ENCODE measurements at places on chromosomes 5 and 9. TPM values are rescaled to one million over a fixed set of nuclear protein-coding genes. Genes with fewer than 3 reads are reported as not detected.

CCDC127 gene
- 9.4 TPM for total RNA-seq

DNA sequence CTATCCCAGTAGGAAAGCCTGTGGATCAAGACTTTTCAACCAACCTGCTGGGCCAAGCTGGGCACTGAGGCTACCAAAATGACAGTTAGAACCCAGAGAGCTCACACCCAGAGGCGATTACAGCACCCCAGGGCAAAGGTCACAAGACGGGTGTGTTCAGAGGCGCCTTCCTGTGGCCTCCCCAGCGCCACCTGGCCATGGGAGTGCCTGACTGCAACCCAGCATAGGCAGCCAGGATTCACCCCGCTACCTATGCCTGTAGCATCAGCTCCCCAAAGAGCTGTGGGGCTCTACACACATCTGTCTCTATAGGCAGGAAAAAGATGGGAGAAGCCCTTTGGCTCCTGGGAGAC, 33.5 kb downstream of the PDGFRB start:
- H3K4me1 ChIP-seq, result no peaks in the 10 kb centered on the region
- no peak overlapping the region for H3K27ac ChIP-seq
- H3K4me3 ChIP-seq, result no peak overlapping the region
- no peaks in the 10 kb centered on the region for H3K27me3 ChIP-seq
- peak; percentile 62 for DNase-seq

INSYN2B gene
- not detected for total RNA-seq

DNA sequence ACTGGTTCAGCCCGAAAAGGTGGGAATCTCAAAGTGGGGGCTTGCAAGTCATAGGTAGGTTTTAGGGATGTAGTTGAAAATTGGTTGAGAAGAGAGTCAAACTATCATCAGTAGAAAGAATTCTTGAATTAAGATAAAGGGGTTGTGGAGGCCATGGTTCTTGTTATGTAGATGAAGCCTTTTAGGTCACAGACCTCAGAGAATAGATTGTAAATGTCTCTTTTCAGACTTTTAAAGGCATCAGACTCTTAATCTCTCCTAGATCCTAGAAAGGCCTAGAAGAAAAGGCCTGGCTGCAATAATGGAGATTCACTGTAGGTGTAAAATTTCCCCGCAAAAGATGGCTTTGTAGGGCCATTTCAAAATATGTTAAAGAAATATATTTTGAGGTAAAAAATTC, 96.4 kb downstream of the PSAT1 start:
- peaks cover 23% of the 10 kb centered on the region for H3K4me1 ChIP-seq
- H3K36me3 ChIP-seq, result peaks cover 29% of the 10 kb centered on the region
- H3K27me3 ChIP-seq, result no peaks in the 10 kb centered on the region
- H3K4me3 ChIP-seq, result peak overlapping the region; percentile 5

DNA sequence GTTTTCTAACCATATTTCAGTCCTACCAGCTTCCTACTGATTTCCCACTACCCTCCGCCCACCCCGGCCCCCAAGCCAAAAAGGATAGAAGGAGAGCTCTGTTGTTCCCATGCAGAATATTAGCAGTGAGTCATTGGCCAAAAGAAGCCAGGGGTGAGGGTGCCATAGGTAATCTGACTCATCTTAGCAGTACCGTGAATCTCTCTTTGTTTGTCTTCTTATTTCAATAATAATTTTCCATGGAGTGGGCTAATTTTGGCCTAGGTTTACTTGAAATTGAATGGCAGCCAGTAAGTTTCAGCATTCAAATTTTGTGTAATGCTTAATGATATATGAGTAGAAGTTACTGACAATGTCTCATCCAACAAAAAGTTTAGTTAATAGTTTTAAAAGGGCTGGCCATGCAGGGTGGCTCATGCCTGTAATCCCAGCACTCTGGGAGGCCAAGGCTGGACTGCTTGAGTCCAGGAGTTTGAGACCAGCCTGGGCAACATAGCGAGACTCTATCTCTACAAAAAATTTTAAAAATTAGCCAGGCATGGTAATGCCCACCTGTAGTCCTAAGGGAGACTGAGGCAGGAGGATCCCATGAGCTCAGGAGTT, 74.2 kb downstream of the C9orf152 start:
- no peaks in the 10 kb centered on the region for H3K27me3 ChIP-seq
- no peak overlapping the region for H3K4me3 ChIP-seq
- H3K36me3 ChIP-seq, result peaks cover 24% of the 10 kb centered on the region
- H3K27ac ChIP-seq, result no peak overlapping the region
- H3K4me1 ChIP-seq, result peaks cover 24% of the 10 kb centered on the region
- no peak for DNase-seq

- no peak overlapping the region for H3K27ac ChIP-seq
- H3K27me3 ChIP-seq, result no peaks in the 10 kb centered on the region
- peaks cover 9% of the 10 kb centered on the region for H3K4me1 ChIP-seq
- DNase-seq, result no peak
Observed at GRCh38 chr5:107769519-107769918, 98.8 kb upstream of the EFNA5 start.

DNA sequence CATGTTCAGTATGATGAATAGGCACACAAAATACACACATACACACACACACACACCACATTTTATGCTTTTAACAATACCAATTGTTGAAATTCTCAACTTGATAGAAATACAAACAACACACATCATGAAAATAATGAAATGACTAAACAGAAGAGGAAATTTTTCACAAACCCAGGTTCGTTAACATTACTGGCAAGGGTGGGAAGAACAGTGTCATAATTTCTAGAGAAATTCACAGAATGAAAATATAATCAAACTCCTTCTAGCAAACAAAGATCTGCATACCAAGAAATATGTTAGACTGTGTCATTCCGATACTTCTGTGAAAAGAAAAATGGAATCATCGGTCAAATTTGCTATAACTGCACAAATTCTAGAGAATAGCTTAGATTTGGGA, 41.9 kb downstream of the ST8SIA4 start:
- no peak for DNase-seq
- no peaks in the 10 kb centered on the region for H3K4me1 ChIP-seq
- H3K27ac ChIP-seq, result no peak overlapping the region
- H3K27me3 ChIP-seq, result no peaks in the 10 kb centered on the region

- H3K36me3 ChIP-seq, result no peaks in the 10 kb centered on the region
- no peak for DNase-seq
- H3K27ac ChIP-seq, result no peak overlapping the region
- H3K4me1 ChIP-seq, result no peaks in the 10 kb centered on the region
- no peak overlapping the region for H3K4me3 ChIP-seq
Observed at GRCh38 chr5:174188295-174188694, 142.8 kb downstream of the NSG2 start.

DNA sequence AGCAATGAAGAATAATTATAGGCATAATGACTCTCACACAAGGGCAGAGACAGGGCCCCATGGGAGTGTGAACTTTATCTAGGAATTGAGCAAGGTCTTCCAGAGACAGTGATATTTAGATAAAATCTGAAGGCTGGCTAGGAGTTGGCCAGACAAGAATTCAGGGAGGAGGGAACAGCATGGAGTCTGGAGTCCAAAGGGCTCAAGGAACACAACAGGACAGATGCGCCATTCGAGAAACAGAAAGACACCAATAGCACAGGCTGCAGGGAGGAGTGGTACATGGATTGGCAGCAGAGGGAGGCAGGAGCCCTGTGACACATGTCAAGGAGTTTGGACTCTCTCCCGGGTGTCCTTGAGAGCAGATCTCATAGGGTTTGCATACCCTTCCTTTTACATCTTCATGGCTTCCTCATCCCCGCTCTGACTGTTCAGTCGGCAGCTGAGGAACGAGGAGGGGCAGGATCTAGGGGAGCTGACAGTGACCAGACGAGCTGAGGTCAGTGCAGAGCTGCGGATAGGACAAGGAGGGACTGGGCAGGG, 64.0 kb upstream of the XPA start:
- DNase-seq, result no peak
- H3K4me3 ChIP-seq, result no peak overlapping the region
- no peak overlapping the region for H3K27ac ChIP-seq
- peaks cover 3% of the 10 kb centered on the region for H3K27me3 ChIP-seq
- no peaks in the 10 kb centered on the region for H3K4me1 ChIP-seq

DNA sequence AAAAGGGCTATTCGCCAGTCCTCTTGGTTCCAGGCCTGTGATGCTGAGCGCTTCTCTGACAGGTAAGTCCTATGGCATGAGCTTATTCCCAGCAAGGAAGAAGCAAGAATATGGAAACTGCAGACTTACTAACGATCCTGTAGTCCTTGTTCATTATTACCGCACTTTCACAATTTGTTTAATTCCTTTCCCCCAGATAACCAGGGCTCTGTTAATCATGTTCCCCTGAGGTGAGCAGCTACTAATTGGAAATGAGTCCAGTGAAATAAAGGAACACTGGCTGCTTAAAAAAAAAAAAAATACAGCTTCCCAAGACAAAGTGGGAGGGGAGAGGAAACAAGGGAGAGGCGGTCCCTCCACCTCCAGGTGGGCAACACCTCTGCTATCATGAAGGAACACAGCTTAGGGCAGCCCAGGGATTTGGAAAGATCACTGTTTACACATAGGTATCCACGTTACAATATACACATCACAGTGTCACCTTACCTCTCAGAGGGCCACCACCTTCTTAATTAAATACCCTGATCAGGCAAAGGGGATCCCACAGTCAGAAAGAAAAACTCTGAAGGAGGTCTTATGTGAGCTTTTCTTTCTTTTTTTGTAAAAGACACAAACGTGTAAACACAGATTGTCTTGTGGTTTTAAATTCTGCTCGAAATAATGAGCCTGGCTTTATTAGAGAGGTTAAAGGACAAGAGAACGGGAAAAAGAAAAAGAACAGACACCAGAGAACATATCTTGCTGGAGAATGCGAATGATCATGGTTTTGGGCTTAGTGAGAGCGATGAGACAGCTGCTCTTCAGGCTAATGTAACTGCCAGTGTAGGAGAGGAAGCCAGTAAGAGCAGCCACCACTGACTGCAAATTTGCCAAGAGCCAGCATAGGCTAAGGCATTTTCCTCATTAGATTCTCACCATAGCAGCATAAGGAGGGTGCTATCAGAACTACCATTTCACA, 258.6 kb downstream of the CRB2 start:
- DNase-seq, result no peak
- H3K27ac ChIP-seq, result no peak overlapping the region
- no peaks in the 10 kb centered on the region for H3K27me3 ChIP-seq
- no peaks in the 10 kb centered on the region for H3K4me1 ChIP-seq

PCDHGA9 gene
- 1.3 TPM for total RNA-seq

- no peak overlapping the region for H3K27ac ChIP-seq
- H3K36me3 ChIP-seq, result peaks cover 3% of the 10 kb centered on the region
- peaks cover 5% of the 10 kb centered on the region for H3K4me1 ChIP-seq
Observed at GRCh38 chr5:142263346-142263745, 61.5 kb downstream of the SPRY4 start.

SLC24A2 gene
- total RNA-seq, result 5.0 TPM

GRCh38 chr9:10387282-10387681, 225.5 kb downstream of the PTPRD start:
- no peaks in the 10 kb centered on the region for H3K36me3 ChIP-seq
- H3K4me3 ChIP-seq, result no peak overlapping the region
- no peak overlapping the region for H3K27ac ChIP-seq
- peak; percentile 28 for DNase-seq

TAL2 gene
- 1.1 TPM for total RNA-seq
